ENCODE measurements at places on chromosomes 3 and 15.
A peak's percentile ranks its signal among the peaks of the same experiment; 100 is the strongest.

DNA sequence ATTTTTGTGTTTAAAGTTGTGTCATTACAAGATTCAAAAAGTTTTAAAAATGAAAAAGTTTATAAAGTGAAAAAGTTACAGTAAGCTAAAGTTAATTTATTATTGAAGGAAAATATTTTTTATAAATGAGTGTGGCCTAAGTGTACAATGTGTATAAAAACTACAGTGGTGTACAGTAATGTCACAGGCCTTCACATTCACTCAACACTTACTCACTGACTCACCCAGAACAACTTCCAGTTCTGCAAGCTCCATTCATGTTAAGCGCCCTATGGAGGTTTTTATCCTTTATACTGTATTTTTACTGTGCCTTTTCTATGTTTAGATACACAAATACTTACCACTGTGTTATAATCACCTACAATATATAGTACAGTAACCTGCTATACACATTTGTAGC lies 76.3 kb downstream of the DTWD1 start:
- DNase-seq = no peak

DNA sequence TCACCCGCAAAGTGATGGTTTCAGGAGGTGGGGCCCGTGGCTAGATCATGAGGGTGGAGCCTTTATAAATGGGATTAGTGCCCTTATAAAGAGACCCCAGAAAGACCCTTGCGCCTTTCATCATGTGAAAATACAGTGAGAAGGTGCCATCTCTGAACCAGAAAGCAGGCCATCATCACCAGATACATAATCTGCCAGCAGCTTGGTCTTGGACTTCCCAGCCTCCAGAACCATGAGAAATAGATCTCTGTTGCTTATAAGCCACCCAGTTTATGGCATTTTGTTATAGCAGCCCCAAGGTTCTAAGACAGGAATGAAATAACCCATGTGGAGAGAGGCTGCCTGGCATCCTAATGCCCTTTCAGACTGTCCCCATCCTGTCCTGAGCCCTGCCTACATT lies 127.8 kb upstream of the SMAD3 start:
- DNase-seq = no peak

DNA sequence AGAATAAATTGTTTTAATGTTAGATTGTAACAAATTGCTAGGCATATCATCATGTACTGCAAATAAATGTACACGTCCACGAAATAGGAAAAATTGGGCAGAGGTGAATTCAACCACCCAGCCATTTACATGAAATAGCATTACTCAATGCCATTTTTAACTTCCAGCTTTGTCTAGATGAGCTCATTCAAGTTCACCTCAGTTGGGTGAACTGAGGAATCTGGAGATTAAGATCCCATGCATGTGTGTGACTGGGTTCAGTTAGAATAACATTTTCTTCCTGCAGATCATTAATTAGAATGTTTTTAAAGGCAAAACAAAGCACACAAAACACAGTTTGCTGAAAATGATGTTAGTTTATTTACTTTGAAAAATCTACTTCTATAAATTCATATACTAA lies 767.8 kb upstream of the GOLIM4 start:
- DNase-seq = no peak

GRCh38 chr3:115401851-115402501 lies 221.3 kb upstream of the GAP43 start:
- no peak for DNase-seq

- no peak for DNase-seq
Measured at GRCh38 chr3:57942872-57943283, 65.3 kb upstream of the FLNB start.

- no peak for DNase-seq
Measured at GRCh38 chr3:72393455-72393854, 454.8 kb downstream of the SHQ1 start.

DNA sequence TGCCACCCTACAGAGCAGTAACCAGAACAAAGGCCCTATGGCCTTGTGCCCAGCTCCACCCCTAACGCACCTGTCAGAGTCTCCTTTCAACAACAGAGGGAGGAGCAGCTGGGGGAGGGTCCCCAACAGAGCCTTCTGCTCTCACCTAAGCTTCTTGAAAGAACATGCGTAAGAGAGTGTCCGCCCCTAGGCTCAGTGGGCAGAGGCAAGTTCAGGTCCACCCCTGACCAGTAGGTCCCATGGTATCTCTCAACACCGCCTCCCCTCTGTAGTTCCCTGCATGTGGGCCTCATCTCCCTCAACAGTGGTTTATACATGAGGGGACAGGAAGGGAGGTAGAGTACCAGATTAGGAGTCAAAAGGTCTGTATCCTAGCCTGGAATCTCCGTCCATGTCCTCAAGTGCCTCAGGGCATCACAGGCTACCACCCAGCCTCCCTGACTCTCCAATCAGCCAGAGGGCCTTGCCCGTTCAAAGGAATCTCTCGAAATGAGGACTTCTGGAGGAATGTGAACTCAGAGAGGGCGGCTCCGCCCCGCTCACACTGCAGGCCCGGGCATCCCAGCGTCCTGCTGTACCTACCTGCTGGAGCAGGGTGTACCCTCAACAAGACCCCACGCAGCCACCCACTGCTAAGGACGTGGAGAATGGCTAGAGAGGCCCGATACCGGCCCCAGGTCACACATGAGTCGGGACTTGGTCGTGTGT lies 680 bp downstream of the POC1A start:
- DNase-seq = no peak

DNA sequence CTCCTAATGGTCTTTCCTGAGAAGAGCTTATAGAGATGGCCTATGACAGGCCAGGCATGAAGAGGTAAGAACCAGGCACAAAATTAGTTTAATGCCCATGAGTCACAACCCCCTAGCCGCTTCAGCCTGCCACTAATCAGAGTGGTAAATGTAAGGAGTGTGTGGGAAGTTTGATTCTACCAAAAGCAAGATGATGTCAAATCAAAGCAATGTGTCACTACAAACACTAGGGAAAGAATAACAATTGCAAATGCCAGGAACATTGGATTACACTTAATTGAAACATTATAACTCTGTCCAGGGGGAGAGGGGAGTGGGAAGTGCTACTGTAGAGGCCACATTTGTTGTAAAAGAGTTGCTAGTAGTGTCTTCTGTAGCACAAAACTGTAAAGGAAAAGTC lies 596.6 kb upstream of the AGTR1 start:
- DNase-seq = no peak

DNA sequence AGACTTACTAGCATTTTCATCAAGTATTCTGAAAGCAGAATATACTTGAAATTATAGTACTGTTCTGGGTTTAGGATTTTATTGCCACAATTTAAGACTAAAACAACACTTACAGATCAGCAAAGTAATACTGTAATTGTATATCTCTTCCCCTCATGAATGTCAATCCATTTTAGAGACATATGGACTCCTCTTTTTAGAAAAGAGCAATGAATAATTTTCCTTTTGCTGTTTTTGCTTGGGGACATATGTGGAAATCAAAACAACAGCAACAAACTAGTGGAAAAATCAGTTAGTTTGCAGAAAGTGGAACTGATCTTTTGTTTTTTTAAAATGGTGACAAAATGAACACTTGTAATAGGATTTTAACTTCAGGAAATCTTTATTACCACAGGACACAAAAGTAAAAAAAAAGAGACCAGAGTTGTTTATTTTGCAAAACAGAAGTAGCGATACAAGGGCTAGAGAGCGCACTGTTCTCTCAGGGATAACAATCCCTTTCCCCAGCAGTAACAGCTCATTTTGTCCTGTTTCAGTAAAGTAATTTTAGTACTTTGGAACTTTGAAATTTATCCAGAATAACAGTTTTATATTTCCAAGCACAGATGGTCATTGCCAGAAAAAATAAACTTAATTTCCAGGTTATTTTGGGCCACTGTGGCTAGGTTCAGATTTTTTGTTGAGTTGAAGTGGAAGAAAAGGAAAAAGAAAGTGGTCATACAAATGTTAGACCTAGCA lies 17.1 kb downstream of the LEKR1 start:
- DNase-seq = no peak

DNA sequence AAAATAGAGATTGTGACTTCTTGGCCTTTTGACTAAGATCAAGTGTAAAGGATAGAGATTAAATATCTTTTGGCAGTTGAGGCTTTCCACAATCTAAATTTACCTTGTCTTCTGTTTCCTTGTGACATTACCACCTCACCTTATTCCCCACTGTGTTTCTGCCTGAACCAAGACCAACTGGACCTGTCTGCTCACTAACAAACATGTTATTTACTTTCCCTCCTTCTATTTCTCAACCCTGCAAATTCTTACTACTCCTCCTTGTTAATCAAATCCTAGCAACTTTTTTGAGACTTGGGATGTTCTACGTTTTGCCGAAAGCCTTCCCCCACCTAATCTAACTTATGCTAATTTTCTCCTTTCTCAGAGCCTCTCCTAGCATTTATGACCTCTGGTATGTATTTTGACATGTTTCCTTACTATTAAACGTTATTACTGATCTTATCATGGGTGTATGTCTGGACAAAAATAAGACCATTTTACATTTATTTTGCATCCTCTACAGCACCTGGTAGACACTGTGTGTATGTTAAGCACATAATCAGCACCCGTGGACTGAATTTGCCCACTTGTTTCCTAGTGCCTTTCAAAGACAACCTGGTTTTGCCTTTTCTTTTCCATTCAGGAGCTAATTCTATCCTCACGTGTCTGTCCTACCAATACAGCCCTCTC lies 7.6 kb upstream of the CCNL1 start:
- no peak for DNase-seq

GRCh38 chr3:1348547-1348946 lies 255.7 kb downstream of the CNTN6 start:
- no peak for DNase-seq

- no peak for DNase-seq
Measured at GRCh38 chr3:115322901-115323300, 175.8 kb upstream of the ZBTB20 start.

DNA sequence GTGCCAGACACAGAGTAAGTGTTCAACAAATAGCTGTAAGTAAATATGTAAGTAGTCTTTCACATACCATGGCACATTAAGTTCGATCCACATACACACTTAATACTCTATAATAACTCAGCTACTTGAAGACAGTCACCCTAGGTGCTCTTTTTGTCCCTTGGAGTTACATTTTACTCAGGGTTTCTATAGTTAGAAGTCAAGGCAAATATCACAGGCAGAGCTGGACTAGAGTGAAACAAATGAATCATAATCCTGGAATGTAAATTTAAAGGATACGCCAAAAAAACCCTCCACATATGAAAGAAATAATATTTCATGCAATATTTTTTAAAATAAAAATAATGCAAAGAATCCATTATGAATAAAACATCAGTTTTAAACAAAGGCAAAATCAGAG lies 461.8 kb downstream of the MAGI1 start:
- DNase-seq = no peak

DNA sequence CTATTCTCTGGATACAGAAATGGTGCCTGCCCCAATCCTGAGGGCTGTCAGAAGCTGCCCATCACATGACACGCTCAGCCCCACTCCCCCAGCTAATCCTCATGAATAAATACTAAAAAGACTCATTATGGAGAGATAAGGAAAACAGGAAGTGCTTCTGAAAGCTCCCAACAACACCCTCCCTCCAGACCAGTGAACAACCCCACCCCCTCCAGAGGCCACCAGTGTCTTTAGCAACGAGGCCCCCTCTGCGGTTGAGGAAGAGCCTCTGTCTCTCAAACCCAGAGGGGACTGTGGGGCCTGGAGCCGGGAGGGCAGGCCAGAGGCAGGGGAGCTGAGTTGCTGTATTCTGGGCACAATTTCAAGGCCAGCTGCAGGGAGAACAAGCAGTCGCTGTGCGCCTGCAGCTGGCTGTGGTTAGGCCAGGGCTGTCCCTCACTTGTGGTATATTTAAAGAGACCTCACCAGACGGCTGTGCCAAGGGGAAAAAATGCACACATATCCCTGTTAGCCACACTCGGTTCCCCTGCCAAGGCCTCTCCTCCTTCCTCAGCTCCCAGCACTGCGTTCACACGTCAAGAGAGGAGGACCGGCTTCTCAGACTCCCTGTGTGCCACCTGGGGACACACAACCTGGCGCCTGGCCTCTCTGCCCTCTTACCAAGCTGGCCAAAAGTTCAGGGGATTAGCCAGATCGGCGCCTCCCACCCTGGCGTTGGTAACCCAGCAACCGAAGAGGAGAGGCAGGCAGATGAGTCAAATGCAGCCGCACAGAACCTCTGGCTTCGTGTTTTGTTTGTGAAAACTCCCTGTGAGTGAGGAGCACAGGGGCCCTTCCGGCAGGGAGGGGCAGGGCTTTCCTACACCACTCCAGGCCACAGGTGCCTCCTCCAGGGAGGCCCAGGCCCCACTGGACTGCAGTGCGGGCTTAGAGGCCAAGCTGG lies 101.2 kb upstream of the ETV5 start:
- DNase-seq = peak; percentile 56

All from NCI-H1092 (cell line).